ENCODE measurements at places on chromosomes 11 and 22. TPM values are rescaled to one million over a fixed set of nuclear protein-coding genes. Genes with fewer than 3 reads are reported as not detected.

OR8G5 gene
- not detected for total RNA-seq

DEFB131B gene
- not detected for total RNA-seq

GRCh38 chr11:105948918-105949590 lies 73.0 kb downstream of the MSANTD4 start:
- DNase-seq = no peak

DNA sequence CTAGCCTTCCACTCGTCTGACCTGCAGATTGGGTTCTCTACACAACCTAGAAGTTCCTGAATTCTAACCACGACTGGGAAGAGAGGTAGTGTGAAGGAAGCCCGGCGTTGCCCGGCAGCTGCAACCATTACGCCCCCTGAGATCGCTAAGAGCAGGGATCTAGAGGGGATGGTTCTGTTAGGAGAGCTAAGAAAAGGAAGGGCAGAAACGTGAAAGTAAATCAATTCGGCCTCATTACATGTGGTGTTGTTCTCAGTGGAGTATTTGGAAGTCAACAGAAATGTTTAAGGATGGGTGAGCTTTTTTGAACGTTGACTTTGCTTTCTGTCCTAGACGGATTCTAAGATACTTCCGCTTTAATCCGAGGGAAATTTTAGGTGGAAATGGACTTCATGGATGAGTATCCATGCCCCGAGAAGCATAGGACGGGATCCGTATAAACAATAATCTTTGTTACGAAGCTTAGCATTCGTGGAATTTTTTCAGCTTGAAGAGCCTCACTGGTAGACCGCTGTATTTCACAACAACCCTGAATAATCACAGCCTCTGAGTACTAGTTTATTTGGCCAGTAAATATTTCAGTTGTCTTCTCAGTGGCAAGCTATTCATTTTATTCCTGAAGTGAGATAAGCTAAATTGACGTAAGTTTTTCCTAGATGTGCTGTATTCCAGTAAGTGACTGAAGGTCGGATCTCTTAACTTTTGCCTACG lies 629 bp downstream of the ATP5MG start:
- DNase-seq = no peak

GRCh38 chr11:77199137-77199745 lies 71.2 kb downstream of the MYO7A start:
- no peak for DNase-seq

LAYN gene
- 0.71 TPM for total RNA-seq

DNA sequence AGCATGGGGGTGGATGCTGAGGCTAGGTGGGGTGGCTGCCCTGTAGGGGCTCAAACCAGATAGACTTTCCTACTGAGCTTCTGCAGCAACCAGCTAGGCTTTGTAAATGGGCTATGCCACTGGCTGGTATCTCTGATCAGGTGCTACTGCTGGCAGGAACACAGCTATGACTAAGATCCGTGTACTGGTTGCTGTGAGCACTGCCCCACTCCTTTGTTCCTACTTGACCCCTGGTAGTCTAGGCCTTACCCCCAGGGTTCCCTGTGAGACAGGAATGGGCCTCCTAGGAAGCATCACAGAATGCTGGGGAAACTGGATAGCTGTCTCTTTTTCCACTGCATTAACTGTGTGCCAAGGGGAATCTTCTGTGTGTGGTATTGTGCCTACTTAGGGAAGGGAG lies 58.4 kb upstream of the GAB2 start:
- no peak for DNase-seq

MYO7A gene
- 0.15 TPM for total RNA-seq

- DNase-seq = no peak
Measured at GRCh38 chr11:105929084-105929955, 92.7 kb downstream of the MSANTD4 start.

TPBGL gene
- not detected for total RNA-seq
